GM12864 (cell line): ENCODE measurements at places on chromosomes 13 and 19.

DNA sequence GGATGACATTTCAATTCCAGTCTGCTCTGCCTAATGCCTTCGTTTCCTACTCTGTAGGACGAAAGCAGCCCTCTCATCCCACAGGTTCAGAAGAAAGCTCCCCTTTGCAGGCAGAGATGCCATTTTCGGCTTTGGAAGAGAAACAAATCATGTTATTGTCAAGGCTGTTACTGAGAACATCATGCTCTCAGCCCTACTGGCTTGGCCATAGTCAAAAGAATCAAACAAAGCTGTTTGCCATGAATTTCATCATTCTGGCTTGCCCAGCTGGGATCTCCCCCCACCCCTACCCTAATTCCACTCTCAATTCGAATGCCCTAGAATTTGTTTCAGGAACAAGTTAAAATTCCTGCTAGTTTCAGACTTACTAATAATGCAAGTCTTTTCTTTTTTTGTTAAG lies 162.3 kb upstream of the SERP2 start:
- DNase-seq, result no peak

GRCh38 chr19:39934584-39935363 lies at the start of gene FCGBP:
FCGBP (minus strand) TSS chr19:39934634.
- no peak for DNase-seq

DNA sequence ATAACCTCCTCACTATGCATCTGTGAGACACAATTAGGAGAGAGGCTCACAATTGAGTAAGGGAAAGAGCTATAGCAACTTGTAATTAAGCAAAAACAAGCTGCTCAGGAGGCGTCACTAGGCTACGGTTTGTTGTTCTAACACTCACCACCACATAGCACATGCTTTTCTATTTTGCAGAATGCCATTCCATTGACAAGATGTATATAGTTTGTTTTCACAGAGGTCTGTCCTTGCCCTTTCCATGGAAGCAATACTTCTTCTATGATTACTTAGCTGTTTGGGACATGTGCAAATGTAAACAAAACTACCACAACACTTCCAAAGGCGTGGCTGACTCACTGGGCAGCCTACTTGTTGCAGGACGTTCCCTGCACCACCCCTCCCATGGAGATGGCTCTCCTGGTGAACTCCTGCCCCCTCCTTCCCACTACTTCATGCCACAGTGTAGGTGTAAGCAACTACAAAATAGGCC lies 33.9 kb upstream of the FAM216B start:
- no peak for DNase-seq

GRCh38 chr13:28346154-28346553 lies 148.8 kb downstream of the FLT1 start:
- no peak for DNase-seq

GRCh38 chr13:73119612-73120011 lies 60.8 kb downstream of the KLF5 start:
- no peak for DNase-seq

GRCh38 chr13:50955241-50955640 lies 45.6 kb downstream of the RNASEH2B start:
- DNase-seq, result no peak

DNA sequence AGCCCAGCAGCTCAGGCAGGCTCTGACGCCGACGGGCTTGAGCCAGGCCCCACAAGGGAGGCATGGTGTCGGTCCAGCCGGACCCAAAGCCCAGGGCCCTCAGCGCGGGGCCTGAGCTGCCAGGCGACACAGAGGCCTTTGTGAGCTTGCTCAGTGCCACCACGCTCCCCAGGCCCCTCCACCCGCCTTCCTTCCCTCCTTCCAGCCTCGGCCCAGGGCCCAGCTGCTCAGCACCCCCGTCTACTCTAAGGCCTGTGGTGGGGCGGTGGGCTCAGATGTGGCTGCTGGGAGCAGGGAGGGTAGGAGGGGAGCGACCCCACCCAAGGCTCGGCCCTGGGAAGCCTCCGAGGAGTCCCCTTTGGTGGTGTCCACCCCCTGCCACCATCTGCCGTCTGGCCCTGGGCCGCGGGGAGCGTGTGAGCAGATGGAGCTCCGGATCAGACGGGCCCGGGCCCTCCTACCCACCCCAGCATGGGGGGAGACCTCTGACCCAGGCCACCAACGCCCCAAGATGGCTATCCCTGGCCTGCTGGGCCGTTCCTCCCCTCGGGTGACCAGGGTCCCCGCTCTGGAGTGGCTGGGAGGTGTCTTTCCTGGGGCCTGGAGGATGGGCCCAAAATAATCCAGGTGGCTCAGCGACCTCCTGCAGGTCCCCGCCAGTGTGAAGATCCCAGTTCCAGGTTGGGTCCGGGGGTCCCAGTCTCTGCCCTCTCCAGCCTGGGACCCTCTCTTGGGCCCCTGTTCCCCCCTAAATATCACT lies 7.8 kb downstream of the ZBTB7A start:
- DNase-seq, result no peak
